ENCODE measurements at places on chromosomes 13 and 19.
A peak's percentile ranks its signal among the peaks of the same experiment; 100 is the strongest.

DNA sequence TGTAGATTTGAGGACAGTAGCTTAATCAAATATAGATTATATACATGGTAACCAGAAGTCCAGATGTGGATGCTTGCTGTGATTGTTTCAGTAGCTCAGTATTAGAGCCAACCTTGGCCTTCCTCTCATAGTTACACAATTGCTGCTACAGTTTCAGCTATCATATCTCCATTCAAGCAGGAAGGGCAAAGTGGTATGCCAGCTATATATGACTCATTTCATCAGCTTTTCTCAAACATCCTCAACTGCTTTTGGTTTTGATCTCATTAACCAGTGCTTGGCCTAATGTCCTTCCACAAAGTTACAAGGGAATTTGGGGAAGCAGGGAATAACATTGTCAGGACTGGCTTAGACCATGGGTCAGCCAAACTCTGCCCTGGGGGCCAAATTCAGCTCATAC, 73.0 kb upstream of the MAB21L1 start:
- no peak for DNase-seq

GRCh38 chr19:42401365-42402303, 11.5 kb upstream of the CNFN start:
- DNase-seq: peak; percentile 68

GRCh38 chr19:34731019-34731829, 2.8 kb upstream of the ZNF181 start:
- no peak for DNase-seq

- no peak for DNase-seq
These were observed 370.7 kb downstream of the HS6ST3 start for GRCh38 chr13:96460609-96461008.

DNA sequence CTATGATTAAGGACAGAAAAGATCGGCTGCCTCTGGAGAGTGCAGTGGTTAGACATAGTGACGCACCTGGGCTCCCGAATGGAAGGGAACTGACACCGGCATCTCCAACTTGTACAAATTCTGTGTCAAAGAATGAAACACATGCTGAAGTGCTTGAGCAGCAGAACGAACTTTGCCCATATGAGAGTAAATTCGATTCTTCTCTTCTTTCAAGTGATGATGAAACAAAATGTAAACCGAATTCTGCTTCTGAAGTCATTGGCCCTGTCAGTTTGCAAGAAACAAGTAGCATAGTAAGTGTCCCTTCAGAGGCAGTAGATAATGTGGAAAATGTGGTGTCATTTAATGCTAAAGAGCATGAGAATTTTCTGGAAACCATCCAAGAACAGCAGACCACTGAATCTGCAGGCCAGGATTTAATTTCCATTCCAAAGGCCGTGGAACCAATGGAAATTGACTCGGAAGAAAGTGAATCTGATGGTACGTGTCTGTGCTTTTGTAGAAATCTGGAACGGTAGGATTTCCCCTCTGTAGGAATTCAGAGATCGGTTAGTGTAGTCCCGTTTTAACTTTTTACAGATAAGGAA, 16.9 kb downstream of the ERCC5 start:
- no peak for DNase-seq

- no peak for DNase-seq
These were observed 21.8 kb upstream of the NAXD start for GRCh38 chr13:110593430-110594130.

GRCh38 chr19:8484331-8484894, 18.0 kb downstream of the PRAM1 start:
- DNase-seq: no peak

GRCh38 chr19:1471010-1471514, 8.0 kb downstream of the C19orf25 start:
- no peak for DNase-seq

GRCh38 chr19:37899453-37899852, 6.9 kb downstream of the WDR87 start:
- DNase-seq: no peak

GRCh38 chr13:25018729-25019115, 77.2 kb upstream of the PABPC3 start:
- no peak for DNase-seq

DNA sequence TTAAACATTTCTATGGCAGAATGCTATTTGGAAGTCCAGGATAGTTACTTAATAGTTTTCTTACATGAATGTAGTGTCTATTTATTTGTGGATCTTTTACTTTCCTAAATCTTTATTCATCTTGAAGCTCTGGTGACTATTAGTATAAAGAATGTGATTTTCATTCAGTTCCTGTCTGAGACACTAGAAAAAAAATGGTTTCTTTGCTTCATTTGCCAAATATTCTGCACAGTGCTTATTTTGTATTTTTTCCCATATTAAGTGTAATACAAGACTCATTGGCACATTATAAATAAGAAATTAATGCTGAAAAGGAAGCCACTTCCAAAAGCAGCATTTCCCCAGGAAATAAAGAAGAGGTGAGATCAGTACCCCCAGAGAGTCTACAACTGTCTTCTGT, 109.8 kb downstream of the POSTN start:
- DNase-seq: no peak

GRCh38 chr13:85853901-85854663, 54.9 kb upstream of the SLITRK6 start:
- DNase-seq: no peak

GRCh38 chr19:1501200-1501595, 10.2 kb downstream of the REEP6 start:
- DNase-seq: no peak

GRCh38 chr13:99505814-99506269, 4.6 kb downstream of the TM9SF2 start:
- DNase-seq: no peak

DNA sequence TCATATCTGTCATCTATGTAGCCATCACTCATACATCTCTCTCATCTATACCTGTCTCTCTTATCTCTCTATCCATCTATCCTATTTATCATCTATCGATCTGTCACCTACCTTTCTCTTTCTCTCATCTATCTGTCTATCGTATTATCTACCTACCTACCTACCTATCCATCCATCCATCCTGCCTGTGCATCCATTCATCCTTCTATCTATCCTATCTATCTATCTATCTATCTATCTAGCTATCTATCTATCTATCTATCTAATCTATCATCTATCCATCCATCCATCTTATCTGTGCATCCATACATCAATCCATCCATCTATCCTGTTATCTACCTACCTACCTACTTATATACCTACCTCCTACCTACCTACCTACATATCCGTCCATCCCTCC, 44.6 kb upstream of the CYP4F8 start:
- DNase-seq: no peak

DNA sequence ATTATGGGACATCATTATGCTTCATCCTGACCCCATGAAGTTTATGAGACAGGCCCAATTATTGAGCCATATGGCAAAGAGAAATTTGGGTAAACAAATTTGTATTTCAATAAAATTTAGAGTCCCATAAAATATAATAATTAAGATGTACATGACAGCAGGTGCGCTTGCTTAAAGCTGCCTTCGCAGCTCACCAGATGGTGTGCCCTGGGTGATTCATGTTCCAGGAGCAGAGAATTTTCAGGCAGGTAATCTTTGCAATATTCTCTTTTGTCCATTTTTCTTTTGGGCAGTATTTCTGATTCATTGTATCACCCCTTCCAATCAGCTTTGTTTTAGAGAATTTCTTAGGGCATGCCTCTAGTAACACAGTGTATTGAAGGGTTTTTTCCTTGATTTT, 39.5 kb upstream of the WASF3 start:
- no peak for DNase-seq

DNA sequence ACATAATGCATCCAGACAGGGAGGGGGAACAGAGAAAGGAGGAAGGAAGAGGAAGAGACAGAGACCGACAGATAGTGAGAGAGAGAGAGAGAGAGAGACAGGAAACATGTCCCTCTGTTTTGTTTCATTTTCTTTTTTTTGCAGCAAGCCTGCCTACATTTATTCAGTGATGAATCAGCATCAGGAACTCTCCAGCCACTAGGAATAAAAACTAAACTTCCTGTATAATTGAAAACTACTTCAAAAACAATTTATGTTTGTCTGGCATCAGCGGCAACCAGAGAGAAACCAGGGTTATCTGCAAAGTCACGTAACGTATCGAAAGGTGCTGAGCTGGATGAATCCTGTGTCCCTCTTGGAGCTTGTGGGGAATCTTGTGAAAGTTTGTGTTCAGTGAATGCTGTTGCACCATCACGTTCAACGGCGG, 148.6 kb upstream of the SOX21 start:
- no peak for DNase-seq

GRCh38 chr19:12425236-12425887, 15.5 kb downstream of the ZNF443 start:
- DNase-seq: no peak

- no peak for DNase-seq
These were observed 12.6 kb downstream of the PCDH17 start for GRCh38 chr13:57644106-57644505.

DNA sequence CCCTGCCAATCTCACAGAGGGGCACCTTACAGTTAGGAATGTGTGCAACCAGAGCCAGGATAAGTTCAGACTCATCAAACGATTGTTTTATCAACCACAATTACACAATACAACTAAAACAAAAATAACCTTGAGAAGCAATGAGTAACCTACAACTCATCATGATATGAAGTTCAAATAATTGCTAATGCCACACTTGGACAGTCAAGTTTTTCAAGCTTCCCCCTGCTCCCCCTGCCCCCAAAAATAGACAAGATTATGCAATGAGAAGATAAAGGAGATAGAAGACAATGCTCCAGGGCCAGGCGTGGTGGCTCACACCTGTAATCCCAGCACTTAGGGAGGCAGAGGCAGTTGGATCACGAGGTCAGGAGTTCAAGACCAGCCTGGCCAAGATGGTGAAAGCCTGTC, 13.6 kb upstream of the KPNA3 start:
- no peak for DNase-seq

GRCh38 chr13:111076155-111077013, 38.7 kb upstream of the ARHGEF7 start:
- no peak for DNase-seq

DNA sequence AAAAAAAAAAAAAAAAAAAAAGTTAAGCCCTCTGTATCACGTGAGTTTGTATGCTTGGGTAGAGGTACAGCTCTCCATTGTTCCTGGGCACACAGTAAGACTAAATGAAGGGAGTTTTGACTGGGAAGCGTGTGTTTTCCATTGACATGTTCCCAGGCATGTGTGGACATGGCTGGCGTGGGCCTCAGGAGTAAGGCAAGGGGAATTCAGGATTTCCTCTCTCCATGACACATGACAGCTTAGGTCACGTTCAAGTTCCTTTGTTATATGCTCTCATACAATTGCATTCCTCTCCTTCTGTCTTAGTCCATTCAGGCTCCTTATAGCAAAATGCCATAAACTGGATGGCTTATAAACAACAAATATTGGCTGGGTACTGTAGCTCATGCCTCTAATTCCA, 17.1 kb upstream of the MAP3K10 start:
- no peak for DNase-seq

- DNase-seq: no peak
These were observed 3.5 kb downstream of the IER2 start for GRCh38 chr19:13153569-13154240.

GRCh38 chr13:47178090-47178950, 281.5 kb upstream of the HTR2A start:
- no peak for DNase-seq

GRCh38 chr19:43782689-43783231, 2.0 kb upstream of the KCNN4 start:
- no peak for DNase-seq
